ENCODE measurements at places on chromosomes 2 and 18.

DNA sequence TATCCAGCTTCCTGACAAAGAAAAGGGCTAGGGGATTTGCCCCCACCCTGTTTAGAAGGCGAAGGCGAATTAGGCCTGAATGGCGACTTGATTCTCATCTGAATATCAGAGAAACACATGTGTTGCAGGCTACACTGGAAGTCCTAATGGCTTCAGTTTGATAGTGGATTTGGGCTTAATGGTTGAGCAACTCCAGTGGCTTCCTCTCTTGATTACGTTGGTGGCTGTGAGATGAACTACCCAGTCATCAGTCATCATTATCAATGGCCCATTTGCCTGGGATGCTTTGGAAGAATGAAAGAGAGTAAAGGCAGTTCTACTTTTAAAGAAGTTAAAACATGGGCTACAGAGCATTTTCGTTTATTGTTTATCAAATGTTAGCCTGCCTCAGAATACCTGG, 60.9 kb upstream of the IL1R1 start:
- no peak for DNase-seq

GRCh38 chr2:47652061-47652690, 130.8 kb upstream of the MSH6 start:
- no peak for DNase-seq

DNA sequence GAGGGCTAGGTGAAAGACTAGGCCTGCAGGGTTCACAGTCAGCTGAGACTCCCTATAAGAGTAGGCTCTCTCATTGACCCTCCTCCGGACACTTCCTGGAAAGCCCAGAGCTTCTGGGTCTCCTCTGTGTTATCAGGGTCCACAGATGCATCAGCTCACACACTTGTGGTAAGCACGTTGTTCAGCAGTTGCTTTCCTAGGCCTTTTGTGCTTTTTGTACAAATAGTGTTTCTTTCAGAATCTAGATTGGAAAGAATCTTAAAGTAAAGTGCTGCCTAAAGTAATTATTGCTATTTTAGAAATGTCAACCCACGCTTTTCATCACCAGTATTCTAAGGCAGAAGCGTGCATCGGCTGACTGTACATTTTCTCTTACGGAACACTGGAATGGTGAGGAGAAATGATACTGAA, 15.5 kb downstream of the SLC9A2 start:
- no peak for DNase-seq

DNA sequence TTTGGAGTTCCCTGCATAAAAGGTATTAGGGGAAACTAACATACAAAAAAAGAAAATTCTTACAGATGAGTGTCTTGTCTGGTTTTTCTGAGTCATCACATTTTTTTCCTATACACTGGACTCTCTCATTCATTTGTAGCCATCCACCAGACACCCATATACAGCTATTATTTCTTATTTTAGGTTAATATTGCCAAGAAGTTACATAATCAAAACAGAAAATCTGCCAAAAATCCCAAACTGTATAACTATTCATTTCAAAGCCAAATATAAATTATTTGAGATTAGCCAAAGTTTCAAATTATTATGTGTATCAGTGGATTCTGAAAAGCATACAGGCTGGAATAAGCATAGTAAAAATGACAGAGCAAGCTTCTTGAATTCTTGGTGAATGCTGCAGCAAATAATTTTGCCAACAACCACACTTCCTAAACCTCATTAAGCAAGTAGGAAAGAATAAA, 191.2 kb downstream of the NCKAP5 start:
- DNase-seq, result peak; percentile 9

DNA sequence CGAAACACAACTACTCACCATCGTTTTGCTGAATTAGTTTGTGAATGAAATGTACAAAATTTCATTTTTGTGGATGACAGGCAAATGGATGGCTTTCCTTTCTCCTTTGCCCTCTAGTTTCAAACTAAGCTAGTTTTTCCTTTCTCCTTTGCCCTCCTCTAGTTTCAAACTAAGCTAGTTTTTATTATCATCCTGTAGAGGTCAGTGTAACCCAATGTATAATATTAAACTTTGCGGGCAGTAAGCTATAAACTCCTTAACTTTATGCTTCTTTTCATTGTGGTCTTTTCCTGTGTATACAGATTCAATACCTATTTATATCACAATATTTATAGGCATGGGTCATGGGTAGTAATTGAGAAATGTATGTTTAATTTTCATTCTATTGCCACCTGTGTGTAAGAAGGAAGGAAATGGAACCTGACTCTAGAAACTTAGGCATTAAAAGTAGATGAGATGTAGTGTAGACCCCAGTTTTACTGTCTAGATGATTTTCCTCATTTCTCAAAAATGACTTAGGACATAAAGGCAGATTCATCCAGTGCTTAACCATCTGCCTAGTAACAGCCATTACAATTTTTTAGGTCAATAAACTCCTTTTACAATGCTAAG, 58.1 kb downstream of the MAP3K19 start:
- peak; percentile 43 for DNase-seq

- no peak for DNase-seq
These were observed 9.5 kb upstream of the CCDC68 start for GRCh38 chr18:54968807-54969206.

- DNase-seq, result no peak
These were observed 160.9 kb upstream of the VRK2 start for GRCh38 chr2:57885742-57886141.

- no peak for DNase-seq
These were observed 449.5 kb upstream of the PKDCC start for GRCh38 chr2:41598161-41598894.

GRCh38 chr2:182887753-182888415, 21.4 kb upstream of the FRZB start:
- no peak for DNase-seq

- DNase-seq, result no peak
These were observed 359 bp downstream of the TGFBRAP1 start for GRCh38 chr2:105329197-105329554.

DNA sequence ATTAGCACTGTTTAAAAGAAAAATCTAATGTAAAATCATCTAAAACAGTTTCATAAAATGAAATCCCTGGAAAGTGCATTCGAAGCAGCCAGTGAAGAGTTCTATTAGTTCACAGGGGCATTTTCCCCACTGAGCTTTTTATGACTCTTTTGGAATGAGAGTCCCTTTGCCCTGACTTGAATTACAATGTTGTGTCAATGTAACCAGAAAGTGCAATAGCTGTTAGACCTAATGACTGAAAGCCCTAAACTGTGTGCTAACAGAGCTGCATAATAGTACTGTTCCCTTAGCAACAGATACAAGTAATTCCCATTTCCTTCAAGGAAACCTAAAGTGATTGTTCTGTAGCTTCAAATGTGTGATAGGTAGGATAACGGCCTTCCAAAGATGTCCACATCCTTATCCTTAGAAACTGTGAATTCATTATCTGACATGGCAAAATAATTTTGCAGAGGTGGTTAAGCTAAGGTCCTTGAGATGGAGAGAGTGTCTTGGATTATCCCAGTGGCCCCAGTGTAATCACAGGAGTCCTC, 134.4 kb downstream of the L3MBTL4 start:
- no peak for DNase-seq

DNA sequence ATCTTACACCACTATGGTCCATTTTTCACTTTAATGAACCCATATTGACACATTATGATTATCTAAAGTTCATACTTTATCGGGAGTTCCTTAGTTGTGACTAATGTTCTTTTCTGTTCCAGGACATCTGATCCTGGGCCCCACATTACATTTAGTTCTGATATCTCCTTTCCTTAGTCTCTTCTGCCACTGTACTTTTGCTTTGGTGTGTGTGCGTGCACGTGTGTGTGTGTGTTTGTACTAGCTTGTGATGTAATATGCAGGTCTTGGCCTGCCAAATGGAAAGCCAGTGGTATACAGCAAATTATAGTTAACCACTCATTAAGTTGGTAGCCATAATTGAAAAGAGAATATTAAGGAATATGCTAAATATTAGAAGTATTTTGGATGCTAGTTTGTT, 88.0 kb downstream of the CDC42EP3 start:
- no peak for DNase-seq

GRCh38 chr2:189581354-189582139, 961 bp upstream of the SLC40A1 start:
- no peak for DNase-seq

- DNase-seq, result no peak
These were observed 1338.0 kb upstream of the ACVR2A start for GRCh38 chr2:146506851-146507250.

Data from HFFc6 (cell line).